ENCODE measurements at places on chromosomes 1 and 21.

DNA sequence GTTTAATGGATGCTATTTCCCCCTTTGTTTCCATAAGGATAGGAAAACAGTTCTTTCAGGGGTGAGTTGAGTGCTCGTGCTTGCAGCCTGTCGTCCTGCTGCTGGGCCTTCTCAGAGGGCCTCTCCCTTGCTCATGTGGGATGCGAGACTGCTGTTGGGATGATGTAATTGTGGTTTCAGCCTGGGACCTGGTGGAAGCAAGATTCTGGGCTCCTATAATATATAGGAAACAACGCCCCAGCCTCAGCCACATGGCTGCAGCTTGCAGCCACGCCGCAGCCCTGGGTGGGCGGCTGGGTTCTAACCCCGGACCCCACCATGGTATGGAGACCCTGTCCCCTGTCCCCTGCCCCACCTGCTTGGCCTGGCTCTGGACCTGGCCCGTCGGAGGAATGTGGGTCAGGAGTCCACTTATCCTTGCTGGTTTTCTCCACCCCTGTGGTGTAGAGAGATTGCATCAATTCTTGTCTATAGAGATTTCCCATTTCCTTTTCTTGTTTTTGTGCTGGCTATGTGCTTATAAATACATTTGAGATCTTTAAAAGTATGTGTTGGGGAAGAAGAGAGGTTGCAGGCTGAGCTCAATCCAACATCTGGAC lies 357.8 kb downstream of the SIPA1L2 start:
- DNase-seq: no peak

DNA sequence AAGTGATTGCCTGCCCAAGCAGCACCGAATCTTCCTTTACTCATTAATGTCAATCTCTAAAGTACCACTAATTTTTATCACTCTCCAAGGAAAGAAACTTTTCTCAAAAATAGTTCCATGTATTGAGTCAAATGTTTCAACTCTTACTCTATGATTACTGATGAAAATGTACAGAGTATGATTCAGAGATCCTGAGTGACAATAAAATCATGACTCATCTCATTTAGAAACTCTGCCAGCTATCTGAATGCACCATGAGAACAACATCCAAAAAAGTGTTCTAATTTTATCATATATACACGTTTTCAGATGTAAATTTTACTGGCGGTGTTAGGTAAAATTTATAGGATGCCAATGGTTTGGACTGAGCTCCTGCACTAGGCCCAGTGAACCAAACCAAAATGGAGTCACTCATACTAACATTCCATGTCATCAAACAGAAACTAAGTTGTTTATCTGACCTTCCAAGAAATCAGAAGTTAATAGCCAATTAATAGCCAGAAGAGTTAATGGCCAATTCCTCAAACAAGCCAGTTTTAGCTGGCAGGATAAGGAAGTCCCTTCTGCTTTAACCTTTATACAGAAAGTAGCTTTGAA lies 22.6 kb downstream of the PLPPR5 start:
- no peak for DNase-seq

GRCh38 chr1:179380299-179380698 lies 14.5 kb downstream of the AXDND1 start:
- DNase-seq: no peak

- DNase-seq: no peak
Observed at GRCh38 chr1:210736713-210737112, 397.2 kb downstream of the KCNH1 start.

DNA sequence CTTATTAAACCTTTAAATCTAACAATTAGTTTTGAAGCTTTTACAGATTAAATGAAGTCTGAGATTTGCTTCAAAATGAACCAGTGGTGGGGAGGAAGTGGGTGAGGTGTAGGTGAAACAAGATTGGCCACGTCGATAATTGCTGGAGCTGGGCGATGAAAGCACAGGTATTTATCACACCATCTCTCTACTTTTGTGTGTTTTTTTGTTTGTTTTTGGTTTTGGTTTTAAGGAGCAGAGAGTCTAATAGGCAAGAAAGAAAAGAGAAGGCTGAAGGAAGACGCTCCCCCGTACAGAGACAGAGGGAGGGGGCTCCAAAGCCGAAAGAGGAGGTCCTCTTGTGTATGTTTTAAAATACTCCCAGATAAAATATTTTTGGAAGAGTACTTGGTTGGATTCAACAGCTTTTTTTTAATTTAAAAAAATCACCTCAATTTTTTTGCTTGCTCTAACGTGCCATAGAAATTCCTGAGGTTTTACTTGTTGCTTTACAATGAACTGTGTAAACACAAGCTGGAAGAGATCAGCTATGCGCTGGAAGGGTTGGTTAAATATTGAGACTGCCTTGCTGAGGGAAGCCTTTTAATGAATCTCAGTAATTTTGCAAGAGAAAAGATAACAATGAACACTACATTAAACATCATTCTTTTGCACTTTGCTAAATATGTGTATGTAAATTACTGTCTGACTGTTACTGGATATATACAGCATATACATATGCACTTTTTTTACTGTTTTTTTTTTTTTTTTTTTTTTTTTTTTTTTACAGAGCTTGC lies 6.7 kb upstream of the LGALS8 start:
- no peak for DNase-seq

DNA sequence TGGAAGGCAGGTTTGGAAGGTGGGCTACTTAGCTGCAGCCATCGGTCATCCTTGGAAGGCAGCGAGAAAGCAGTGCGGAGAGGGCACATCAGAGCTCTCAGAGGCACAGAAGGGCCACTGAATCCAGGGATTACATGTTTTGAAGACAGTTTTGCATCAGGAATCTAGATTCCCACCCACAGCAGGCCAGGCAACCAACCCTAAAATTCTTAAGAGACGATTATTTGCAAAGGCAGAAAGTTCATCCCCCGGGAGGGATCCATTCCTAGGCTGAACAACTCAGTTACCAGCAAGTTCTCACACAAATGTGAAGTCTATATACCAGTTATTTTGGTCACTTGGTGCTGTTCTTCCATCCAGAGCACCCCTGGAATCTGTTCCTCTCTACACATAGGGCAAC lies 457.3 kb upstream of the VAMP3 start:
- no peak for DNase-seq

DNA sequence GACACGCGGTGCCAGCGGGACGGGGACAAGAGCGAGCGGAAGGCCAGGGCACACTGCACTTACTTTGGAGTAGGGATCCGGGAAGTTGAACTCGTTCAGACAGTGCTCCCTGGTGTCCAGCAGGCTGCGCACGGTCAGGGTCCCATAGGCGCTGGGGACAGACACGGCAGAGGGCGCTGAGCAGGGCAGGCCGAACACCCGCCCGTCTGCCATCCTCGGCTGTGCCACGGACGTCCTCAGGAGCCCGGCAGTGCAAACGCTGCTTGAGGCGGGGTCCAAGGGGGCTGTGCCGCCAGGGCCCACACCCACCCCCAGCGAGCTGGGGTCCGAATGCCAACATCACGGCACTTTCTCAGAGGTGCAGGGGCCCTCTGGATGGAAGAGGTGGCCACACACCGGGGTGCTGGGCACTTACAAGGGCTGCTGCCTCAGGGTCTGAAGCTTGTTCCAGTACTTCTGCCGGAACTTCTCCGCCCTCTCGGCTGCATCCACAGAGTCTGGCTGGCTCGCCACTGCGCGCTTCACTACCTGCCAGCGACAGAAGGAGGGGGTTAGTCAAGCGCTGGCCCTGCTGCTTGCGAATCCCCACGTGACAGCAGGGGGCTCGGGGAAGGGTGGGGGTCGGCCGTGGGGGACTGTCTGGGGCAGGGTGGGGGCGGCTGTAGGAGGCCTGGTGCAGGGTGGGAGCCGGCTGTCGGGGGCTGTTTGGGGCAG lies 12.3 kb downstream of the PANK4 start:
- no peak for DNase-seq

GRCh38 chr1:205012391-205013140 lies 30.4 kb upstream of the CNTN2 start:
- no peak for DNase-seq

DNA sequence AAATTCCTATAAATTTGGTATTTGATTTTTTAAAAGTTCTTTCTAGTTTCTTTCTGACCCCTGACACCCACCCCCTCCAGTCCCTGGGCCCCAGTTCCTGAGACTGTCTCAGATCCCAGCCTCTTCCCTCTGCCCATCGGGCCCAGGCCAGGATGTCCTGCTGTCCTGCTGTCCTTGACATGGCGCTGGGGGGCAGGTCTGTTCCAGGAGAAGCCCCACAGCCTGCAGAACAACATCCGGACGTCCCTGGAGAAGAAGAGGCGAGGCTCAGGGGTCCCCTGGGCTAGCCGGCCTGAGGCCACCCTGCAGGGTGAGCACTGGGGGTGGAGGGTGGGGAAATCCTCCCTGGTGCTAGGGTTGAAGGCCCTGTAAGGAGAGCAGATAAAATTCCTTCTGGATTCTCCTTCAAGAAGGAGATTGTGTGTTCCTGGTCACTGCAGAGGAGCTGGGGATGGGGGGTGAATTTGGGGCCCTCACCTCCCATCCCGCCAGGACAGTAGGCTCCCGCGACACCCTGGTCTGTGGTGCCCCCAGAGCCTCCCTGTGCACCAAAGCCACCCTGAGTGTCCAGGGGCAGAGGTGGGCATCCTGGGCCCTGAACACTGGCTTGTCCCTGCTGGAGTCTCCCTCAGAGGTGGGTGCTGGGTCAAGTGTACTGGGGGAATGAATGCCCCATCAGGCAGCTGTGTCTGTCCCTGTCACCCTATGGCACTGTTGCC lies 45.0 kb downstream of the DISP3 start:
- no peak for DNase-seq

DNA sequence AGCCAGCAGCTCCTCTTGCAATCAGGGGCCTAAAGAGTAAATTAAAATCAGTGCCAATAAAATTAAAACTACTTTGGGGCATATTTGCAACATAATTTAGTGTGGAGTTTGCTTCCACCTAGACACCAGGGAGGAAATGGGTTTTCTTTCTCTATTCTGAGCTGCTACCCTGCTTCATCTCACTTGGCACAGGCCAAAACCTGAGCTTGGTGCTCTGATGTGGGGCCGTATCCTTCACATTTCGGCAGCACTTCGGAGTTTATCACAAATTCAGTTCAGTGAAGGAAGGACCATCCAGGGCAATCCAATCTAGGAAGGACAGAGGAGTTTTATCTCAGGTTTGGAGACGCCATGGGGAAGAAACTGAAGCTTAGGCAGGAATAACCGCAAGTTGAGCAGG lies 123.6 kb upstream of the SPATA6 start:
- no peak for DNase-seq

DNA sequence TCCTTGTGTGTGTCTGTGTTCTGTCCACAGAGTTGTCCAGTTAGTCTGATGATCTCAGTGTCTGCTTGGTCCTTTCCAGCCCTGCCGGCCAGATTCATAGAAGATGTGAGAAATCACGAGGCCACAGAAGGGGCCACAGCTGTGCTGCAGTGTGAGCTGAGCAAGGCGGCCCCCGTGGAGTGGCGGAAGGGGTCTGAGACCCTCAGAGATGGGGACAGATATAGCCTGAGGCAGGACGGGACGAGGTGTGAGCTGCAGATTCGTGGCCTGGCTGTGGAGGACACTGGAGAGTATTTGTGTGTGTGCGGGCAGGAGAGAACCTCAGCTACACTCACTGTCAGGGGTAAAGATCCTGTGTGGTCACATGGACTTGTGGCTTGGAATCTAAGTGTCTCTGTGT lies 95.8 kb downstream of the OBSCN start:
- no peak for DNase-seq

- no peak for DNase-seq
Observed at GRCh38 chr1:236886199-236886598, 91.1 kb downstream of the MTR start.

- no peak for DNase-seq
Observed at GRCh38 chr1:233473549-233474204, 140.2 kb upstream of the KCNK1 start.

DNA sequence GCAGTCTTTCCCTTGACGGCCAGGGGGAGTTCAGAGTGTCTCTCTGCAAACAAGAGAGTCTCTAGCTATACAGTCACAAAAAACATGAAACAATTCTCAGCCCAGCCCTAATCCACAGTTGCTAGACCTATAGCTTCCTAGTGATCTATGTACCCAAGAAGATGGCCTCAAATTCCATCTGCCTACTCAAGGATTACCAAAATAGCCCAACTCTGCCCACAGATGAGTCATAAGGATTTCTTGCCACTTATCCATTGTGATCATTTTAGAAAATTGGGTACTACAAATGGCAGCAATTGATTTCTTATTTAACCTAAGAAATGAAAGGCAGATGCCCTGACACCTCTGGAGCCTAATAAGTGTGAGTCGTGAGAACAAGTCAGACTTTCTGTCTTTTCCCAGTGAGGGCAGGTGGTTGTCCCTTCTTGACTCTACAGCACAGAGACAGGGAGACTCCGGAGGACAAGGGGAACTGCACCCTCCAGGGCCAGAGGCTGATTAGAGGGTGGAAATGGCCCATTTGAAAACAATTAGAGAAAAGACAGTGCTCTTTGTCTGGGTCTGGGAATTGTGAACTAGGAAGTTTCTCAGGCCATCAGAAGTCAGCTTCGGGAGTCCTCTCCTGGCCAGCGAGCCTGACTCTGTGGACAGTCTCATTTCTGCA lies 65.4 kb downstream of the ABCA4 start:
- no peak for DNase-seq

GRCh38 chr1:112507336-112507735 lies 1.4 kb upstream of the WNT2B start:
- no peak for DNase-seq
